Dermis blood vessel endothelial cell (primary cell): ENCODE measurements at places on chromosomes 16 and 17. TPM values are rescaled to one million over a fixed set of nuclear protein-coding genes. Genes with fewer than 3 reads are reported as not detected.

MT1X gene
- total RNA-seq: 12.2 and 22.3 TPM in 2 replicates

CLDN7 gene
- total RNA-seq: 2.4 and 5.3 TPM in 2 replicates

MGAT5B gene
- 0.34 and 0.37 TPM in 2 replicates for total RNA-seq

CORO6 gene
- total RNA-seq: 1.6 and 3.9 TPM in 2 replicates

EME1 gene
- total RNA-seq: 1.0 and 4.6 TPM in 2 replicates

CFAP97D1 gene
- not detected in 2 replicates for total RNA-seq

GRCh38 chr17:56641894-56642293 lies 48.4 kb downstream of the NOG start:
- no peak for DNase-seq

DNA sequence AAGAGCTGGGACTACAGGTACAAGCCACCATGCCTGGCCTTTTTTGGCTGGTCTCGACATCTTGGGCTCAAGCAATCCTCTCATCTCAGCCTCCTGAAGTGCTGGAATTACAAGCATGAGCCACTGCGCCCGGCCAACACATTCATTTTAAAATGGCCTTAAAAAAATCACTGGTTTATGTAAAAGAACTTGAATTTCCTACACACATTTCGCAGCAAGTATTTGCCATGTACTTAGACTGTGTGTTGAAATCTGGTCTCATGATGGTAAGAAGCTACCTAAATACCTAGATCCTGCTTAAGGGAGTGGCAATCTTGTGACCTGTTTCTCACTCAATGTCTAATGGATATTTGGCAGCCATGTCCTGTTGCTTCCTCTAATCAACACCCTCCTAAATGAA lies 8.5 kb upstream of the CYTH1 start:
- no peak for DNase-seq

DNA sequence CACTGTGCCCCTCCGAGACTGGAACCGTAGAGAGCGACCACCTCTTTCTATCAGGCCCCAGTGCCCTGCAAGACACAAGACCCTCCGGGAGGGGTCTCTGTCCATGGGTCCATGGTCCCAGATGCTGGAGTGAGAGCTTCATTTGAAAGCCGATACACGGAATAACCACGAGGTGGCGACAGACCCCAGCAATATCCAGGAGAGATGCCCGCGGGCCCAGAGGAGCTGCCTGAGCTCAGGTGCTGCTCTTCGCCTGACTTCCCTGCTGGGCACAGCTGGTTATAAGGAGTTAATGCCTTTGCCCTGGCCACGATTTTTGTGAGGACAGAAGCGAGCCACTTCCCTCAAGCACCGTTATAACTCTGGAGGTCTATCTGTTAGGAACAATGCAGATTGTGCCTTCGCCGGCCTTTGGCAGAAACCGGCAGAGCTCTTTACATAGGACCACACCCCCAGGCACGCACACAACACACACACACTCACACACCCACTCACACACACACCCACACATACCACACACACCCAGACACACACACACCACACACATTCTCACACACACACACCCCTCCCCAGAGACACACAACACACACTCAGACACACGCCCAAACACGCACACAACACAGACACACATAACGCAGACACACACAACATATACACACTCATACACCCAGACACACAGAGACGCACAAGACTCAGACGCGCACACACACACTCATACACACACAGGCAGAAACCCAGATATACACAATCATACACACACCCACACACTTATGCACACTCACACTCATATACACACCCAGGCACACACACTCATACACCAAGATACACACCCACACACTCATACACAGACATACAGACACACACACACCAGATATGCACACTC lies 436.4 kb downstream of the SOX9 start:
- peak; percentile 67 for DNase-seq

- DNase-seq: no peak
Observed at GRCh38 chr16:22109258-22109898, 17.0 kb downstream of the VWA3A start.

GRCh38 chr16:1361685-1362360 lies 10.1 kb downstream of the GNPTG start:
- no peak for DNase-seq

DNA sequence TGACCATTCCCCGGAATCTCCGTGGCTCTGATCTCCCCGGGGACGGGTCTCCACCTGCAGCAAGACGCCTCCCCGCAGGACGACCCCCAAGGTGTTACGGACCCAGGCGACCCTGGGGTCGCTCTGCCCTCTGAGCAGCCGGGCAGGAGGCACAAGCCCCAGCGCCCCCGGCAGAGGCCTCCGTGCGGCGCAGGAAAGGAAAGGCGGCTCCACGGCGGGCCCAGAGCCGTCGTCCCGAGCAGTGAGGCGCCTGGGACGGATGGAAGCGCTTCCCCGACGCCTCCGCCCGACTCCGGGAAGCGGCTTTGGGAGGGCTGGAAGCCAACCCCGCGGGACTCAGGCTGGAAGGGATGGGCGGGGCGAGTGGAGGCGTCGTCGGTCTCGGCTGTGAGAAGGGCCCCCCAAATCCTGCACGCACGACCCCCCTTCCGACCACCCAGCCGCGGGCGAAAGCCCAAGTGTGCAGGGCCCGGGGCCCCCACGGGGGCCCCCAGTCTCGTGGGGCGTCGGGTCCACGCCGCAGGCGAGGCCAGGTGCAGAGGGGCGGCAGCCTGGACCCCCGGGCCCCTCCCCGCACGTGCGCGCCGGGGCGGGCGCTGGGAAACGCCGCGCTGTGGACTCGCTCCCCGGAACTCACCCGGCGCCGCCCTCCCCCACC lies 32.7 kb upstream of the RPH3AL start:
- DNase-seq: peak; percentile 42

- DNase-seq: no peak
Observed at GRCh38 chr17:76938009-76938408, 69.8 kb downstream of the MGAT5B start.

DNA sequence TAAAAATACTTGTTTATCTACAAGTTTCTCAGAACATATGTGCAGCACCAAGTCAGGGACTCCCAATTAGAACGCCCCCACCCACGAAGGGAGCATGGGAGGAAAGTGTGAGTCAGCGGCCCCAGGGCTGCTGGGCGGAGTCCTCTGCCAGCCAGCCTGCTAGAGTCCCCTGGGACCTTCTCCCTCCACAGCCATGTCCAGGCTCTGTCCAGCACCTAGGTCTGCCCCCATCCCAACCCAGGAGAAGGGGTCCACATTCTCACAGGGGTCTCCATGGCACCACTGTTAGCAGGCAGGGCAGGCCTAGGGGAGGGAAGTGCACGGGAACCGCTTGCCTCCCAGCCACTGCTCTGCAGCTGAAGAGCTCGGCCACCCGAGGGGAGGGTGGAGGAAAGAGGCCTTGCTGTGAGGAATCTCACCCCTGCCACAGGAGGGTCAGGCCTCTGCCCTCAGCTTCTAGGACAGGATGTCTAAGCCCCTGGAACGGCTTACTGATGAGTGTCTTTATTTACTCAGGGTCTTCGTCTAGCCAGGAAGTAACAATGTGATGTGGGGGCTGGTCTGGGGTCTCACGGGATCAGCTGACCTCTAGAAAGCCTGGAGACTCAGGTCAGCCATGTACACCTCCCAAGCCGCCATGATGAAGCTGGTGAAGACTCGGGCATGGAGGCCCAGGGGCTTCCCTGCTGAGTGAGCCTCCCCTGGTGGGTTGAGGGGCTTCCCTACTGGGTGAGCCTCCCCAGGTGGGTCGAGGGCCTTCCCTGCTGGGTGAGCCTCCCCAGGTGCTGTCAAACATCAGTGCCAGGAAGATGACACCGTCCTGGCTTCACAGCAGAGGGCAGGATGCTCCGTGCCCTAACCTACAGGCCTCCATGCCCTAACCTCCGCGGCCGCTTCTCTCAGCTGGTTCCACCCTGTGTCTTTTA lies 190.3 kb downstream of the RBFOX3 start:
- DNase-seq: peak; percentile 11

DNA sequence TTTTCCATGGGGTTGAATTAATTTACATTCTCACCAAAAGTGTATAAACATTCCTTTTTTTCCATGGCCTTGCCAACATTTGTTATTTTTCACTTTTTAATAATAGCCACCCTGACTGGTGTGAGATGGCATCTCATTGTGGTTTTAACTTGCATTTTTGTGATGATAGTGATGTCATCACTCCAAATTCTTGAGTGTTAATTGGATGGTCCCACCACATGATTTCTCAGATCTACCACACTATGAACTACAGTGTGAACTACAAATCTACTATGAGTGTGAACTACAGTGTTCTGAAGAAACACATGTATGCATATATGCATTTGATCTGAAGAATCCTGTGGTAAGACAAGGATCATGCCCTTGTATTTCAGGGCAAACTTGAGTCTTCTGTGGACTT lies 340.1 kb downstream of the ABCC12 start:
- DNase-seq: no peak

- DNase-seq: no peak
Observed at GRCh38 chr16:87576171-87576570, 26.1 kb upstream of the JPH3 start.

GRCh38 chr17:35735036-35735805 lies 3.8 kb downstream of the RASL10B start:
- DNase-seq: no peak

GRCh38 chr17:72590882-72591281 lies 470.1 kb downstream of the SOX9 start:
- DNase-seq: no peak

GRCh38 chr17:21061158-21061835 lies 18.5 kb upstream of the USP22 start:
- no peak for DNase-seq

DNA sequence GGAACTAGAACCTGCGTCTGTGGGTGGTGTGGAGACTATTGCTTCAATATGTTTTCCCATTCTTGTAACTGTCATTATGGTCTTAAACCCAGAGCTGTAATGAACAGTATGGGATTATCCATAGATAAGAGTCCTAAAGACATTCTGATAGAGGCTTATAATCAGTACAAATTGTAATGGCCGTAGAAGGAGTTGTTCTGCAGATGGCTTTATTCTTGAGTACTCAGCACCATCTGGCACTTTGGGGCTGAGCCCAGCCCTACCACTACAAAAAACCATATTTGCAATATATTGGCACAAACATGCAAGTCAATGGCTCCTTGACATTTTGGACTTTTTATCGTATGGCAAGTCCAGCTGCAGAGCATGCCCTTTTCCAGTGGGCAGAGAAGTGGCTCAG lies 150.0 kb downstream of the HS3ST4 start:
- DNase-seq: no peak

DNA sequence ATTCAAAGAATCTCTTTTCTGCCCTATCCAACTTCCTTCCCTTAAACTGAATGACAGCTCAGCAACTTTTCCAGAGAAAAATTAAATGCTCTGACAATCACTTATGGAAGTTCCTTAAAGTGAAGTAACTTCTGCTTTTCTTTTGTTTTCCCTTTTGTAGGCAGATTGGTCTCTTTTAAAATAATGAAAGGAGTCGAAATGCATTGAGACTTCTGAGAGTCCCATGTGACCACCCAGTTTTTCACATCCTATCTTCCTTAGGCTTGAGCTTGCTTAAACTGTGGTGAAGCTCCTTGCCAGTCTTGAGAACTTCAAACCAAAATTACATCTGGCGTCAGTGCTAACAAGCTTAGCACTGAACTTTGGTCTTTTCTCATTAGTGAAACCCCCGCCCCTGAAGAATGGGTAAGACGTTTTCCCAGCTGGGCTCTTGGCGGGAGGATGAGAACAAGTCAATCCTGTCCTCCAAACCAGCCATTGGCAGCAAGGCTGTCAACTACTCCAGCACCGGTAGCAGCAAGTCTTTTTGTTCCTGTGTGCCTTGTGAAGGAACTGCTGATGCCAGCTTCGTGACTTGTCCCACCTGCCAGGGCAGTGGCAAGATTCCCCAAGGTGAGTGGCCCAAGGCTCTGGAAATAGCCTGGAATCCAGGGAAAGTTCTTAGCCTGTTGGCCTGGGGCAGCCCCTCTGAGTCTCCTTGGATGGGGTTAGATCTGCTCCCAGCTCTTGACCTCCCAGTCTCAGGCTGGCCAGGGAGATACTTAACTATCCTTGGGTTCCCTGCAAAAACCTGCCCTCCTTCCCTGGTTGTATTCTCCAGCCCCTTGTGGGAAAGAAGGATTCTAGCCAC lies 1.2 kb downstream of the TMEM106A start:
- no peak for DNase-seq
